ENCODE measurements at places on chromosomes 6 and 20.

DNA sequence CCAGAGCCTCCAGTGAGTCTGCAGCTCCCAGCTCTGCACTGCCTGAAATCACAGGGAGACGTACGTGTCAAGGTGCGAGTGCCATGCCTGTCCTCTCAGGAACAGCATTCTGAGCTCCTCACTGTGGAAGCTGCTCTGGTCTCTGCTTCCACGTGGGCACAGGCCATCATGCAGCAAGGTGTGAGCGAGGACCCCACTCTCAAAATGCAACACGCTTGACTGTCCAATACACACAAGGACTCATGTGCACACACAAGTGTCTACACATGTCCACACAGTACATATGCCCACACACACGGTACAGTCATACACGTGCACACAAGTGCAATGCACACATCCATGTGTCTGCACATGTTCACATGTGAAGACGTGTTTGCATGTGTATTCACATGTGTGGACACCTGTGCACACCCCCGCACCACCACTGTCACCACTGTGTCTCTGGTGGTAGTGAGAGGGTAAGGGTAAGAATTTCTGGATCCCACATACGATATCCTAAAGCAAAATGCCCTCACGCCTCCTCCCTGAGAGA is 260.5 kb downstream of the DLL1 start:
- no peak for DNase-seq

GRCh38 chr6:170460641-170461040 is 92.5 kb downstream of the PSMB1 start:
- no peak for DNase-seq

- peak; percentile 20 for DNase-seq
Observed at GRCh38 chr6:33112148-33112547, 36.4 kb downstream of the HLA-DPB1 start.

DNA sequence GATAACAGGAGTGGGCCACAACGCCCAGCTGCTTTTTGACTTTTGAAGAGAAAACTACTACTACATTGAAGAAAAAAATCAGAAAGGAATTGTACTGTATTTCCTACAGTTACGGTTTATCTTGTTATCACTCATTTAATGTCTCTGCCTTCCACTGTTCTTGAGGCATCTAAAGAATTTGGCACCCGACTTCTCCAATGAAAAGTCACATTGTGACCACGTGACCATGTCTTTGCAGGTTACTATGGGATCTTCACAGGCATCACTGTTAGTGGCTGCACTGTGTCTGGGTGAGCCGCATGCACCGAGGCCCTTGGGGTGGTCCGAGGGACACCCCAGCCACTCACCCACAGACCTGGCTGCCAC is 26.8 kb downstream of the RRBP1 start:
- DNase-seq, result no peak
